ENCODE measurements at places on chromosomes 7 and 10. TPM values are rescaled to one million over a fixed set of nuclear protein-coding genes. Genes with fewer than 3 reads are reported as not detected.

The RBP4 gene
- 0.37 TPM for total RNA-seq

GRCh38 chr10:121316432-121316831, 281.8 kb downstream of the FGFR2 start:
- DNase-seq, result no peak

GRCh38 chr10:132397036-132397541, at the start of gene PWWP2B:
TSS of gene PWWP2B (plus strand) at chr10:132397200. CDS start at chr10:132397227, 27 bp downstream.
- DNase-seq, result no peak

GRCh38 chr10:128938558-128938957, 528.5 kb upstream of the MGMT start:
- no peak for DNase-seq
